ENCODE measurements at places on chromosomes 1 and 21.
A peak's percentile ranks its signal among the peaks of the same experiment; 100 is the strongest.

- no peak for DNase-seq
These were observed 147.3 kb downstream of the UCK2 start for GRCh38 chr1:165974598-165975131.

- DNase-seq: no peak
These were observed 33.7 kb upstream of the ARF1 start for GRCh38 chr1:228048659-228049298.

- no peak for DNase-seq
These were observed 187.4 kb downstream of the DISC1 start for GRCh38 chr1:231814021-231814420.

GRCh38 chr1:77954521-77954920 is 24.4 kb downstream of the FUBP1 start:
- DNase-seq: no peak

GRCh38 chr21:44929242-44929798 is 8.6 kb upstream of the ITGB2 start:
- no peak for DNase-seq

DNA sequence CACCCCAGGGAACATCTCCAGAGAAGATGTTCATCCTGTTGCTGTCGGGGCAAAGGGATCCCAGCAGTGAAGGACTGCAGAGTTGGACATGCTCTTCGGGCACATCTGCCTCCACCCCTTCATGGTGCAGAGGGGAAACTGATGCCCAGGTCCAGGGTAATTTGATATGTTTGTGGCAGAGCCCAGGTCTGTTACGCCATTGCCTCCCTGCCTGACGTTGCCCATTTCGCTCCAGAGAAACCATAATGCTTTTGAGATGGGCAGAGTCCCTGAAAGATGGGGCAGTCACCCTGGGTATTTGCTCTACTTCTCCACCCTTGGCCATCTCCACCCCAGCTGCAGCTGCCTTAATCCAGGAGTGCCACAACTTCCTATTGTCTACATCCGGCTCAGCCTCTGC is 290.4 kb upstream of the POU3F1 start:
- DNase-seq: no peak

- no peak for DNase-seq
These were observed 145.4 kb upstream of the HP1BP3 start for GRCh38 chr1:20932437-20932977.

- peak; percentile 53 for DNase-seq
These were observed 1.7 kb downstream of the TMCC2 start for GRCh38 chr1:205229399-205229871.

- peak; percentile 29 for DNase-seq
These were observed 1.3 kb downstream of the AHDC1 start for GRCh38 chr1:27602462-27603308.

GRCh38 chr21:36710729-36711048 is 11.8 kb downstream of the SIM2 start:
- no peak for DNase-seq

DNA sequence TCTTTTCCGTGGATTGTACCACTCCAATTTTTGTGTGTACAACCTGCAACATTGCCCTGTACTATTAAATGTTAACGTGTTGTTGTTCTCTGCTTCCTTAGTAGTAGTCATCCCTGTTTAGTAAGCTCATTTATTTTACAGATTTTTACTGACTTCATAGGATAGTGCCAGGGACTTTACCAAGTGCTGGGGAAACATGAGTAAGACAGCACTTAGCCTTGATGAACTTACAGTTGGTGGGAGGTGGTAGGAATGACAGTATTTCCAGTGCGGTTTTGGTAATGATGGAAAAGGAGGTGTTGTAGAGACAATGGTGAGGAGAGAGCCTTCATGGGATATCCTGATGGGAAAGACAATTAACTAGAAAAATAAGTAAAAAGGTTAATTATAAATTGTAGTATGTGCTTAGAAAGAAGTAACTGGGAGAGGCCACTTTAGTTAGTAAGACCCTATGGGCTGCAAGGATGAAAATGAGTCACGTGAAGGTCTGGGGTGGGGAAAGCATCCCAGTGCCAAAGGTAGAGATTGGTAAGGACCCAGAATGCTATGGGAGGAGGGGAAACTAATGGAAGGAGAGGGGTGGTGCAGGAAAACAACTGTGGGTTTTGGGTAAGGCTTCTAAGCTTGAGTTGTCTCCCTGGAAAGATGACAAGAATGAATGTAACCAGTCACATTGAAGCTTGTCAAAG is 1.7 kb downstream of the RLF start:
- no peak for DNase-seq

DNA sequence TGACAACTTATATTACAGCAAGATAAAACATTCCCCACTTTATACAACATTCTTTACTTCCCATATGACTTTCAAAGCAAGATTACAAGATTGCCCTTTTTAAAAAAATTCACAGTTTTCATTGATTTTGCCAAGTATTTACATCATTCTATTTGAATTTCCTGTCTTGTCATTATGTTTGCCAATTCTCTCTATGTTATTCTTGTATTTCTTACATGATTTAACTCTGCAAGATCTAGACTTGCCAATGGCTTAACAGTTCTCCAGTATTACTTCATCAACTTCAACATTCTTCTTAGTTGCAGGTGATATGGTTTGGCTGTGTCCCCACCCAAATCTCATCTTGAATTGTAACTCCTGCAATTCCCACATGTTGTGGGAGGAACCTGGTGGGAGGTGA is 31.6 kb downstream of the FMO4 start:
- DNase-seq: no peak

- DNase-seq: no peak
These were observed 87.3 kb upstream of the RAB4A start for GRCh38 chr1:229183588-229183987.

Data from effector CD4-positive, alpha-beta T cell (primary cell).